ENCODE measurements at places on chromosomes 7 and 10.

DNA sequence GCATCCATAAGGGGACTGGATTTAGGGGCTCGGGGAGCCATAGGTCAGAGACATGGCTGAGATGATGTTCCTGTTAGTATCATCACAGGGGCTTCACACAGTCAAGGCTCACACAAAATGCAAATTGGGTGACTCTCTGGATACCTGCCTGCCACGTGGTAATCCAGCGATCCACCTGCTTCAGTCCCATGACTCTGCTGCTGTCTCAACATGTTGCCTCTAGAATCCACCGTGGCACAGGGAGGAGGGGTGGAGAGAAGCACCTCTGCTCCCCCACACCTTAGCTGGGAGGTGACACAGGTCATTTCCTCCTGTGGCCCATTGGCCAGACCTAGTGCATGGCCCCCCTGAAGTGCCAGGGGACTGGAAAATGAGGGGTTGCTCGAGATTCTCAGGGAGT is 83.1 kb downstream of the CDH23 start:
- DNase-seq, result no peak

- no peak for DNase-seq
Observed at GRCh38 chr7:117008118-117008885, 55.0 kb downstream of the ST7 start.

DNA sequence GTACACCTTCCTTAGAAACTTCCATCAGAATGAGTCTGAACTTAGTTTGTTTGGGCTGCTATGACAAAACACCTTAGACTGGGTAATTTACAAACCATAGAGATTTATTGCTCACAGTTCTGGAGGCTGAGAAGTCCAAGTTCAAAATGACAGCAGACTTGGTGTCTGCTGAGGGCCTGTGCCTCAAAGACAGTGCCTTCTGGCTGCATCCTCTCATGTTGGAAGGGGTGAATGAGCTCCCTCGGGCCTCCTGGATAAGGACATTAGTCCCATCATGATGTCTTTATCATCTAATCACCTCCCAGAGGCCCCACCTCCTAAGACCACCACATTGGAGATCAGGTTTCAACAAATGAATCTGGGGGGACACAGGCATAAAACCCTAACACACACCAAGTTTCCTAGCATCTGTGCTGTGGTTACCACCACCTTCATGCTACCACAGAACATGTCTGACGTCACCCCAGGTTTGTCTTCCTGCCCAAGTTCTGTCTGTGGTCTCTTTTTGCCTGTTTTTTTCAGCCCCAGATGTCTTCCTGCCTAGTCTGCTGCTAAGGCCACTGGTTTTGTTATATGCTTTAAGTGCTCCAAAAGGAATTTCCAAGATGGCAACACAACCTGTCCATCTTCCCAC is 150.9 kb upstream of the COBL start:
- no peak for DNase-seq

GRCh38 chr10:73876971-73877370 is 2.6 kb upstream of the CAMK2G start:
- no peak for DNase-seq

- DNase-seq, result no peak
Observed at GRCh38 chr7:104341546-104341945, 13.1 kb downstream of the LHFPL3 start.

DNA sequence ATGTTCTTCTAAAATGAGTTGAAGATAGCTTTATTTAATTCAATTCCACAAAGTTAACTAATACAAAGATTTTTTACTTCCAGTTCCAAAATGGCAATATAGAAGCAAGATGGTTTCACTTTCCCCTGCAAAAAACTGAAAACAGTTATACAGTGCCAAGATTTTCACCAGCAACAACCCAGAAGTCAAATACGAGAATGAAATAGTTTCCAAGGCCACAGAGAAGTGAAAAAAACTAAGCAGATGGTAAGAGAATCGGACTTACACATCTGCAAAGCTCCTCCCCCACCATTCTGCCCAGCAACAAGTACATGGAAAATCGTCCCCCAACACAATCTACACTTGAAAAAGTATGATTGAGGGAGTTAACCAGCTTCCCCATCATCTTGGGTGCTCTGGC is 30.3 kb upstream of the KEL start:
- no peak for DNase-seq

- no peak for DNase-seq
Observed at GRCh38 chr10:84007482-84007881, 131.8 kb upstream of the GHITM start.

DNA sequence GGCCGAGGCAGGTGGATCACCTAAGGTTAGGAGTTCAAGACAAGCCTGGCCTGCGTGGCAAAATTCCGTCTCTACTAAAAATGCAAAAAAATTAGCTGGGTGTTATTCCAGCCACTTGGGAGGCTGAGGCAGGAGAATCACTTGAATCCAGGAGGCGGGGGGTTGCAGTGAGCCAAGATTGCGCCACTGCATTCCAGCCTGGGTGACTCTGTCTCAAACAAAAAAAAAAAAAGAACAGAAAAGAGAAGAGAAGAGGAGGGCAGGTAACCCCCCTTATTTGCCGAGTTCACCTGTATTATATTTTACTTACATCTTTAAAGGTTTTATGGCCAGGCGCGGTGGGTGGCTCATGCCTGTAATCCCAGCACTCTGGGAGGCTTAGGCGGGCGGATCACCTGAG is 91.7 kb downstream of the RNF216 start:
- no peak for DNase-seq

DNA sequence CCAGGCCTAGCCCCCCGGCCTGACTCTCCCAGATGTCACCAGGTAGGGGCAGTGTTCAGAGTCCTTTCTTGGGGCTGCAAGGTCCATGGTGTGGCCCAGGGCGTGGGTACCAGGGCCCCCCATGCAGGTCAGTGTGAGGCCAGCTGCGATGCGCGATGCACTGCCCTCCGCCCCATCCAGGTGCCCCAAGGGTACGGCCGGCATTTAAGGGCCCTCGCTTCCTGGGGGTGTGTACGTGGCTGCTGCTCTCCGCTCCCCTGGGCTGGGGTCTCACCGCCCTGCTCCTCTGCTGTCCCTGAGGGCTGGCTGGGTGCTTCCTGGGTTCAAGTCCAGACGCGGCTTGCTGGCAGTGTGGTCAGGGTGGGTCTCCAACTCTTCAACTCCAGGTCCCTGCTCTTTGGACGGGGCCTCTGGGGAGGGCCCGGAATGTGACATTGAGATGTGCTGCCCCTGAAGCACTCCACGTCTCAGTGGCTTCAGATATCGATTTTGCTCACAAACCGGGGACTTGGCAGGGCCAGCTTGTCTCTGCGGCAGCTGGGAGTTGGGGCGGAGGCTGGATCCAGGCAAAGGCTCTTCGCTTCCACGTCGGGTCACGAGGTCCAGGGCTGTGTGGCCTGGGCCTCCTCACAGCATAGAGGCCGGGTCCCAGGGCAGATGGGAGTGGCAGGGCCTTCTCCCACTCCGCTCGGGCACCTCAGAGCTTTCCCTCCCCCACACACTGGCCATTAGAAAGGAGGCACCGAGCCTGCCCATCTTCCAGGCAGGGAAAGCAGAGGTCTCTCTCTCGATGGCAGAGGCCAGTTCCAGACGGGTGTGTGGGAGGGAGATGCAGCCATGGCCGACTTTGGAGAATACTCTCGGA is 93.2 kb downstream of the UNCX start:
- no peak for DNase-seq

DNA sequence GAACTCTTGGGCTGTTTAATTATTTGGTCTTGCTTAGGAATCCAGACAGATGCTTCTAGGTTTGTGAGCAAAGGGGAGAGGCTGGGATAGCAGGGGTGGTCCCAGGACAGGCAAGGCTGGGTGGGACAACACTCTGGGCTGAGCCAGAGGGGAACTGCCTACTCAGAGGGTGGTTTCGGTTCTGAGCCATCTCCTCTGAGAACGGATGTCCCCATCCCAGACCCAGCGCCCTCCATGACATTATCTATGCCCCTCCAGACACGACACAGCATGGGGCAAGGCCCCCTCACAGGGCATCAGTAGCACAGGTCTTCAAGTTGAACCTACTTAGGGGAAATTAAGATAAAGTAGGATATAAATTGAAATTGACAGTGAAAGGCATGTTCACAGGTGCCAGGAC is 7.1 kb downstream of the ASB10 start:
- no peak for DNase-seq

DNA sequence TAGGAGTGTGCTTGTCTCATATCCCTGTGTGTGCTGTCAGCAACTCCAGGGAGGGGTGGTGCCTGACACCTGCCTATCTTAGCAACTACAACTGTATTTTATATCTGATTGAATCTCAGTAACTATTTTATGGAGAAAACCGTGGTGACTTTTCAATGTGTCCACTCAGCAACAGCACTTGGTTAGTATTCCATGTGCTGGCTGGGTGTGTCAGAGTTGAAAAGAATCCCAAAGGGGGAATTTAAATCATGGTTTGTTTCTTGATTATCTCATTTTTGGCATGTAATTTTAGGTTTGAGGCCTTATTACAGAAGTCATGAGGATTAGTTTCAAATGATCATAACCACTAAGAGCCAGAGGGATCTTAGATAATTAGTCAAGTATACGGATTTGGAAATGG is 425.7 kb upstream of the FZD8 start:
- no peak for DNase-seq
